Mesothelial cell of epicardium (in vitro differentiated cells): ENCODE measurements at places on chromosomes 7 and 10. TPM values are rescaled to one million over a fixed set of nuclear protein-coding genes. Genes with fewer than 3 reads are reported as not detected.

The SCRN1 gene
- total RNA-seq: 81.3 to 86.4 TPM (median 85.0 TPM) in 3 replicates

The SPDYE9 gene
- total RNA-seq: 0.11 to 0.18 TPM in 2 of 3 replicates, not detected in the other

The CLDN4 gene
- total RNA-seq: 158 to 175 TPM (median 165 TPM) in 3 replicates

The BAIAP2L1 gene
- total RNA-seq: 27.2 to 31.0 TPM (median 30.0 TPM) in 3 replicates

The SPDYE5 gene
- 0.14 to 0.16 TPM in 2 of 3 replicates, not detected in the other for total RNA-seq

The OR2AE1 gene
- total RNA-seq: 0.20 to 0.63 TPM (median 0.24 TPM) in 3 replicates

The CYP3A7 gene
- total RNA-seq: 0.33 TPM in 1 of 3 replicates, not detected in the others

The PTPRN2 gene
- total RNA-seq: 2.1 to 2.2 TPM (median 2.2 TPM) in 3 replicates

The SH2B2 gene
- 7.9 to 8.2 TPM (median 8.2 TPM) in 3 replicates for total RNA-seq

The LBX1 gene
- not detected in 3 replicates for total RNA-seq

The ETV1 gene
- 23.0 to 26.6 TPM (median 25.2 TPM) in 3 replicates for total RNA-seq

DNA sequence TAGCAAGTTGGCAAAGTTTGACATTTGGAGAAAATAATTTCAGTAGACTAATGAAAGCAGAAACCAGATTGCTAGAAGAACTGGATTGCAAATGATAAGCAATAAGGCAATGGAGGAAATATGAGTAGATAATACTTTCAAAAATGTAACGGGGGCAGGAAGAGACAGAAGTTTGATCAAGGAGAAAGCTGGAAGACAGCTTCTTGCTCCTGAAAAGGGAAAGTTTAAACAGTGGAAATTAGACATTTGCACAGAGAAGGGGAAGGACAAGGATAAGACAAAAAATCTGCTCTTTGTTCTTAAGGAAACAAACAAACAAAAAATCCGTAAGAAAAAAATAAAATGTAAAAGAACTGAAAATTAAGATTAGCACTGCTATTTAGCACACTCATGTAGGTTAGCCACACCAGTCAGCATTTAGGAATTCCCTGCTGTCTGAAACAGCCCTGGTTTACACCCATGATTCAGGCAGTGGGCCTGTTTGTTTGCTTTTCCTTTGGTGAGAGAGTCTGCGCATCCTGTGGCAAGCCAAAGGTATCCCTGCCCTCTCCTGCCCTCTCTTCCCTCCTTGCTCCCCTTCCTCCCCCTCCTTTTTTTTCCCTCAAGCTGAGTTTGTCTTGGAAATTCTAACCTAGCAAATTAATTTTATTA, 104.3 kb upstream of the CAV2 start:
- DNase-seq: no peak

GRCh38 chr10:96706331-96706853, 13.9 kb downstream of the PIK3AP1 start:
- no peak for DNase-seq

GRCh38 chr10:66746246-66746645, 179.6 kb upstream of the LRRTM3 start:
- DNase-seq: no peak

DNA sequence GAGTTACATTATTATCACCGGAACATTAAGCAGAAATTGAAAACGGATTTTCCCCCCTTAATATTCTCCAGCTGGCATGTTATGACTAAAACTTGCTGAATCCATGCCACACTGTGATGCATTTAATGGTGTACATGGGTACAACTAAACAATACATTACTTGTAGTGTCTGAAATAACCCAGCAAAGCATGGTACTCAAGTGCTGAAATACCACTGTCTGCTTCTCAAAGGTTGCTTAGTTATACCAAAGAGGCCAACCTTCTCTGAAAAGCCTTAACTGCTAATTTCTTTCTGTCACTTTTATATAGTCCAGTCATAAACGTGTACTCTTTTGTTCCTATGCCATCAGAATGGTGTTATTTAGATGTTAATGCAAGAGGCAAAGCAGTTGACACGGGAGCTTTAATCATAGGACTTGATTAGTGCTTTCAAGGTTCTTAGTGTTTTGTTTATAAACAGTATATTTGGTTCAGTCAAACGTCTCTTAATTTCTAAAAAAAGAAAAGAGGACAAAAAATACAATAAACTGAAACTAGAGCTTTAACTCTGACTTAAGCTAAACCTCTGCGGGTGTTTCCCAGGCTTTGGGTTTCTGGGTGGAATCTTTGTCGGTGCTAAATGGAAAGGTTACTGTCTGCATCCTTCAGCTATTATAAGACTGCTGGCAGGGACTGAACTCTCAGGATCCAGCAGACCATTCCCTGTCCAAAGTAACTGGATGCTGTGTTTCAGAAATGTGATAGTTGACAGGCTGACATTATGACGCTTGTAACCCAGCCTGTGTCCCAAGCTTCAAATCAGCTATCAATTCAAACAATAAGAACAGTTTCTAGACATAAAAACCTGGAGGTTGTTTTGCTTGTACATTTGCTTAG, 202.6 kb downstream of the PPP1R3A start:
- DNase-seq: no peak

DNA sequence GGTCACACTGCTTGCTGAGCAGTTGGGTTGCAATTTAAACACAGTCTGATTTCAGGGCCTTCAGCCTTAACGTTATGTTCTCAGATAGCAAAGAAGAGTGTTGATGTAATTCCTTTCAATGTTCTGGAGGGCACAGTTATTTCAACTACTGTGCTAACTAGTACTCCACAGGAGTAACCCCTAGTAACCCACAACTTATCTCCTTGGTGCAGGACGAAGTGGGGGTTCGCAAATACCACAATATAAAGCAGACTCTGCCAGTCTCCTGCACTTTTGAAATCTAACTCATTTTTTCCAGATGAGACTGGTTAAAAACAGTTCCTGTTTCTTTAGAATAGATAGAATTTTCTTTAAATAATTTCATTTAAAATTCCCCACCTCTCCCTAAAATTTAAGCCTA, 47.1 kb upstream of the NCAPG2 start:
- DNase-seq: no peak

GRCh38 chr7:131124001-131124629, 203.6 kb upstream of the MKLN1 start:
- DNase-seq: no peak

- DNase-seq: no peak
These were observed 222.3 kb downstream of the SNX10 start for GRCh38 chr7:26513948-26514347.

DNA sequence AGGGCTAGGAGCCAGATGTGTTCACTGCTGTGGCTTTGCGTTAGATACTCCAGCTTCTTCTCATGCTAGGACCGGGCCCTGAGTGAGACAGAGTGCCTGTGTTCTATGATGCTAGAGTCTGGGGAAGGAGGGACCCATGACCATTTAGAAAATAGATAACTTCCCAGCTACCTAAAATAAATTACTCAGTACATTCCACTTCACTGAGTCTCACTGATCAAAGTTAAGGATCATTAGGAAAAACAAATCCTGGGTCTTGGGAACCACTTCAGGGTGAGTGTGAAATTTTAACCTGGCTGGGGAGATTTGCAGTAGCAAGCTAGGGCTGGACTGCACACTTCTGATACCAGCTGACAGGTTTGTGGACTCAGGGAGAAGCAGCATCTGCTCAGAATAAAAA, 138.1 kb downstream of the EMX2 start:
- DNase-seq: no peak

- no peak for DNase-seq
These were observed 156.2 kb upstream of the FRMD4A start for GRCh38 chr10:14486777-14487487.

GRCh38 chr10:116044801-116045248, 228.2 kb downstream of the GFRA1 start:
- DNase-seq: no peak

DNA sequence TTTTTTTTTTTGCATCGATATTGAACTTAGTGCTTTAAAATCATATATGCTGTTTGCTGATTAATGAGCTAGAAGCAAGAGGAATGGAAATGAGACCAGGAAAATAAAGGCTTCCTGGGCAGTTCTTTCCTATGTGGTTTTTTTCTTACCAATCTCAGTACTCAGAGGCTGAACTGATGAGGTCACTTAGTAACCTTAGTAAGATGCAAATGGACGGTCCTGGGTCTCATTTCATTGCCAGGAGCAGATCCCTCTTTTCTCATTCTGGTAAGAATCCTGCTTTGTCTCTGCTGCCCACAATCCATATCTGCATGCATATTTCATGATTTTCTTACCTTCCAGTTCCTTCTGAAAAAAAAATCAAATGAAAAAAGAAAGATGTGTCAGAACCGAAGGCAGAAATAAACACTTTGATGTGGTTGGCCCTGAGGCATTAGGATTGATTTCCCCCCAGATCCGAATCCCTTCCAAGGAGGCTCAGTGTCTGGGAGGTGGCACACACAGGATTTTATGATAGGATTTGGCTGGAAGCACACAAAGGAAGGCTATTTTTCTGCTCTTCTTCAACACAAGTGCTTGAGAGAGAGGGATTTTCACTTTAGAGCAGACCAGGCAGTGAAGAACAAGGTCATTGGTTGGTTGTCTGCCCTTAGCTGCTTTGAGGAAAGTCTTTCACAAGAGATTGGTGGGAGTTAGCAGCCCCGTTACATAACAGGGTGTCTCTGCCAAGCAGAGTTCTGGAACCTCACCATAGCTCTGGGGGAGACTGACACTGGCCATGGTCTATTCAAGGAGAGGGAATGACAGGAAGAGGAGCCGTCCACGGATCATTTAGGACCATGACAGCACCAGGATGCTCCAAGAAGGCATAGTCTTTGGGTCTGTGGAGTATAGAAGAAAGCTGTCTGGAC, 150.0 kb downstream of the CAMK1D start:
- DNase-seq: no peak

- DNase-seq: no peak
These were observed 18.5 kb upstream of the ALOX5 start for GRCh38 chr10:45355494-45355893.

DNA sequence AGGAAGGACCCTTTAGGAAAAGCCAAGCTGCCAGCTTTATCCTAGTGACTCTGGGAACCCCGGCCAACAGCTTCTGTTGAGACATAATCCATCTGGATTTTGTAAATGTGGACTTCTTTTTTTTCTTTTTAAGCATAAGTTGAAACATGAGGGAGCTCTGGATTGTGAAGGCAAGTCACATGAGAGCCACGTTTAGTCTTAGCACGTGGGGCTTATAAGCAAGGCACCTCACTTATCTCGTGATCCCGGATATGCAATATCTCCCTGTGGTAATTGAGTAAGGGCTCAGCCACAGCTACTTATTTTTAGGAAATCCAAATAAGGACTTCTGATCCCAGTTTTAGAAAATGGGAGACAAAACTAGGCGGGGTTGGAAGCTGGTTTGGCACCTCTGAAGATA, 111.2 kb upstream of the PTN start:
- DNase-seq: no peak

GRCh38 chr7:100098913-100099312, 2.3 kb downstream of the MCM7 start:
- DNase-seq: no peak

DNA sequence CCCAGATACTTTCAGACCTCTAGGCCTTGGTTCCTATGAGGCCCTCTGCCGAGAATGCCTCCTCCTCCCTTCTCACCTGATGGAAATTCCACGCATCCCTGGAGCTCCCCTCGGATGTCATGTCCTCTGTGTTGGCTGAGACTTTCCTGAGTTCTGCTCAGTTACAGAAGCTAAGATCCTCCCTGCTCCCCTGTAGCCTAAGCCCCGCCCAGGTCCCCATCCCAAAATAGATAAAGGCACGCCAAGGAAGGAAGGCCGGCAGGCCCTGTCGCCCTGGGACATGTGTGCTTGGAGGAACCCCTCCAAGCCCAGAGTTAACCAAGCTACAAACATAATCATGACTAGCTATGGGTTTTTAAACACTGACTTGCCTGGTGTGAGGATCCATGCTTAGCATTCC, 123.5 kb downstream of the SORBS1 start:
- DNase-seq: no peak

- no peak for DNase-seq
These were observed 8.7 kb upstream of the SEM1 start for GRCh38 chr7:96718107-96719003.

DNA sequence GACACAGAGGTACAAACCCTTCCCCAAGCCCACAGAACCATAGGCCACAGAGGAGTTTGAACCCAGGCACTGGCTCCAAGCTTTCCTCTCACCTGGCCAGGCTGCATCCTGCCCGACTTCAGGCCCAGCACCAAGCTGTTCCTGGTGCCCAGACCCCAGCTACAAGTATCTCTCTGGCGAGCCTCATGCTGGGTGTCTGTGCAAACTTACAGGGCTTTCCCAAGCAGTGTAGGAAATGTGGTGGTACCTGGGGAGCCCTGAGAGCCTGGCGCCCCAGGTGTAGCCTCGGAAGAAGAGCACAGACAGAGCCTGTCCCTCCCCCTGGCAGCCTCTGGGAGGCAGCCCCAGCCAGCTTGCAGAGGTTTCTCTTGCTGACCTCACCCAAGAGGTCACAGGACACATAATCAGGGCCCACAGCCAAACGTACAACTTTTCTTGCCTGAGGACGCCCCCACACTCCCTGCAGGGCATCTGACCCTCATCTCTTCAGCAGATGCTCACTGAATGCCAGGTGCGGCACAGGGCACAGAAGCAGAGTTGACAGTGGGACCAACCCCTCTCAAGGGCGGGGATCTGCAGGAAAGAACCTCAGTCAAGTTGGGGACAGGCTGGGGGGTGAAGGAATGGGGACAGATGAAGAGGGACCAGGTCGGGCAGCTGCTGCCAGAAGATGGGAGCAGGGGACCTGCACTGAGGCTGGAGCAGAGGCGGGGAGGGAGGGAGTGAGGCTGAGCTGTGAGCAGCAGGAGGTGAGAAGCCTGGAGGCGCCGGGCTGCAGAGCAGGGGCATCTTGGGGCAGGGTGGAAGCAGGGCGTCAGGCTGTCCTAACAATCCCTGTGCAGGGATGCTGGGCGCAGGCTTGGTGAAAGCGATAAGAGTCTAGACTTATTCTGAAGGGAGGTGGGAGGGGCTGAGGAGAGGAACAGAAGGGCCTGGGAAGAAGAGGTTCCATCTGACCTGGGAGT, 16.3 kb upstream of the MYL7 start:
- no peak for DNase-seq

- DNase-seq: no peak
These were observed 14.5 kb downstream of the ATP6V1F start for GRCh38 chr7:128876978-128877755.

- DNase-seq: no peak
These were observed 583.5 kb upstream of the SEMA3D start for GRCh38 chr7:85770332-85770731.

GRCh38 chr10:1661416-1661815, 75.9 kb downstream of the ADARB2 start:
- DNase-seq: no peak

DNA sequence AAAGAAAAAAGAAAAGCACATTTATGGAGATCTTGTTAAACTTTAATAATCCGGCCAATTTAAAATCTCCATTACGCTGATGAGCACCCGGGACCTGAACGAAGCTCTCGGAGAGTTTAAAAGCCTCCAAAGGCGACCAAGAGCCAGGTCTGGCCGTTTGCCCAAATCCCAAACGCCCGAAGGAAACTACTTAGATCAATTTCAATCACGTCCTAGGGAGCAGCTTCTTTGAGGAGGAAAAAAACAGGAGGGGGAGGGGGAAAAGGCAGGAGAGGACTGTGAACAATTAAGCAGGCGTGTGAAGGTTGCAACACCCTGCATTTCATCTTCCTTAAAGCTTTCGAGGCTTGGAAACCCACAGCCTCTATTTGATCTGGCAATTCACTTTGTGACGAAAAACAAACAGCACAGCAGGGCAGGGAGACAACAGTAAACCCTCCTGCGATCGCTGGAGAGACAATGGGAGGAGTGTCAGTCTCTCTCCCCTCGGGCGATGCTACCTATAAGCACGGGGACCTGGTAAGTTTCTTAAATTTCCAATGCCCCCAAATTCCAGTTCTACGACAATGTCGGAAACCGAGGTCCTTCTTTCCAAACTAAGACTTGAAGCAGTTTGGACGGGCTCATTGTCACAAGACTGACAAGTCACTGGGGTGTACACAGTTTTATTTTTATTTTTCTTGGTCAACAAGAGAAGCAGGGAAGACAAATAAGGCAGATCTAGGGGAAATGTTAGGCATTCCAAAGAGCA, 1.2 kb downstream of the KLF6 start:
- peak; percentile 57 for DNase-seq

GRCh38 chr7:72444026-72444776, 32.1 kb upstream of the CALN1 start:
- no peak for DNase-seq
